Head of caudate nucleus (tissue), 42 donors: ENCODE measurements at places on chromosomes 2 and 18.

- no peak for DNase-seq
Observed at GRCh38 chr18:33291539-33291938, 149.0 kb downstream of the CCDC178 start.

DNA sequence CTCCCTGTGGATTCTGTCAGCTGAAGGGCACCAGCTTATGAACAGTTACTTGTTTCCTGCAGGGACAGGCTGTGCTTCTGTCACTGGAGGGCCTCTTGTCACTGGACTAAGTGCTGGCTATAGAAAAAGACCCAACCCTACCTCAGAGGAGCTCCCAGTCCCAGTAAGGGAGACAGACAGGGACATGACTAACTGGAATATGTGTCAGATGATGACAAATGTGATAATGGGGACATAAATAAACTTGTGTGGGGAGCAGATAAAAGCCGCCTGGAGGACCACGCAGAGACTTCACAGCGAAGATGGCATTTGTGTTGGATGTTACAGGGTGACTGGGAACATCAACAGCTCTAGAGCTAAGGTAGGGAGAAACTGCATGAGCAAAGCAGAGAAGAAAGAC lies 95.0 kb downstream of the MAPRE2 start:
- DNase-seq, result no peak

GRCh38 chr2:96142217-96143113 lies 2.8 kb downstream of the DUSP2 start:
- DNase-seq, result no peak

GRCh38 chr2:219592736-219593135 lies 4.9 kb upstream of the STK11IP start:
- DNase-seq, result no peak

GRCh38 chr2:186995092-186995491 lies 146.1 kb upstream of the ZSWIM2 start:
- no peak for DNase-seq

DNA sequence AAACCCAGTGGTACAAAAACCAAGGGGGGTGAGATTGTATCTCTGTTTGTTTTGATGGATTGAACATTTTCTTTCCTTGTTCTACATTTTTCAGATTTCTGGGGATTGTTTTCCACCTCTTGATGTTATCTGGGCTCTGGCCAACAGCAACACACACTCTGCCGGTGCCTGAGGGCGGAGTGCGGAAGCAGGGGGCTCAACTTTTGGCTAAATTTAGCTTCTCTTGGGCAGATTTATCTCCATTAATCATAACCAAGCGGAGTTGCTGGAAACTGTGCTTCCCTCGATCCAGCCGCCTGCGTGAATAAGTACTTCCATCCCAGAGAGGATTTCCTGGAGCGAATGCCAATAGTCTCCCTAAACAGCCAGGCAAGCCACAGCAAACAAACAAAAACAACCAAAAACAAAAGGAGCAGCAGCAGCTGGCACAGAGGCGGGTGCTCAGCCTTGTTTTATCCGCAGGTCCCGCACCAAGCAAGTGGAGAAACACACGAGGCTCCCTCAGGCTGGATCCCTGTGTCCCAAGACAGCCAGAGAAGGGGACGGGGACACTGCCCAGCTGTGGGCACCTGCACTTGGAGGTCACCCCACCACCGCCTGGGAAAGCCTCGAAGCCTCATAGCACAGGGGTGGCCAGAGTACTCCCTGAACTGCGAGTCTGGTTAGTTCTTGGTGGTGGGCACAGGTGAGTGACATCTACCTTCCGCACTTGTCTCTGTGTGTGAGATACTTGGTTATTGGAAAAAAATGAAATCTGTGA lies 143.4 kb downstream of the NDUFA10 start:
- no peak for DNase-seq

GRCh38 chr2:9650119-9650821 lies 19.5 kb upstream of the YWHAQ start:
- DNase-seq, result no peak

DNA sequence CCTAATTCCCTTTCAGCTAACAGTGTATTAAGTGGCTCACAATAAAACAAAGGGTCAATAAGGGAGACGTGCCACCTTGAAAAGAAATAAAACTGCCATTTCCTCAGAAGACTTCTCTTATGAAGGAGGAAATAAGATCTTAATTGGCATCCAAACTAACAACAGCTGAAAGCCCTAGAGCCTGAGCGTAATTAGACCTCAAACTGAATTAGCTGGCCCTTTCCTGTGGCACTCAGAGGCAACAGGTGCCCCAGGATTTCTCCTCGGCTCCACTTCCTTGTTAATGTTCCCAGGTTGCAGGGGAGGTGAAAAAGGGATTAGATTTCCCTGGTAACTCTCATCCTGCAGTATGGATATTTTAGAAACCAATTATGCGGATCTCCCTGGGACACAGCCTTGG lies 804.3 kb downstream of the DCDC2C start:
- DNase-seq, result no peak

DNA sequence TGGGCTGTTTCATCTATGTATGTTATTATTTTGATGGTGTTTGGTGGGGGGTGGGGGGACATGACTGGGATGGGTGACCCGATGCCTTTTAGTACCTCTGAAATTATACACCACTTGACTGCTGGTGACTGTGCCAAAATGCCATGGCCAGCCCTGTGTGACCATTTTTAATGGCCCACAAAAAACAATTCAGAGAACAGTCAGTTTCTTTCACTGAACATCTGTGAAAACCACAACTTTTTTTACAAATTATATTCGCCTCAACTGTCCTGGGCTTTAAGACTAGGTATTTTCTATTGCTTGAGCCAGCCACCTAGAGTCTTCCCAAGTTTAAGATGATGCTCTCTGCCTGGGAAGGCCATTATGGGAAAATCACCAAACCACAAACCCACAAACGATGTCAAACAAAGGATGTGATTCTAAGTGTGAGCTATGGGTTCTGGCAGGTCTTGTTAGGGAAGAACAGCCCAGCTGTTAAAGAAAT lies 33.9 kb downstream of the FN1 start:
- DNase-seq, result no peak

- DNase-seq, result no peak
Observed at GRCh38 chr2:169073963-169074751, 4.8 kb downstream of the DHRS9 start.

DNA sequence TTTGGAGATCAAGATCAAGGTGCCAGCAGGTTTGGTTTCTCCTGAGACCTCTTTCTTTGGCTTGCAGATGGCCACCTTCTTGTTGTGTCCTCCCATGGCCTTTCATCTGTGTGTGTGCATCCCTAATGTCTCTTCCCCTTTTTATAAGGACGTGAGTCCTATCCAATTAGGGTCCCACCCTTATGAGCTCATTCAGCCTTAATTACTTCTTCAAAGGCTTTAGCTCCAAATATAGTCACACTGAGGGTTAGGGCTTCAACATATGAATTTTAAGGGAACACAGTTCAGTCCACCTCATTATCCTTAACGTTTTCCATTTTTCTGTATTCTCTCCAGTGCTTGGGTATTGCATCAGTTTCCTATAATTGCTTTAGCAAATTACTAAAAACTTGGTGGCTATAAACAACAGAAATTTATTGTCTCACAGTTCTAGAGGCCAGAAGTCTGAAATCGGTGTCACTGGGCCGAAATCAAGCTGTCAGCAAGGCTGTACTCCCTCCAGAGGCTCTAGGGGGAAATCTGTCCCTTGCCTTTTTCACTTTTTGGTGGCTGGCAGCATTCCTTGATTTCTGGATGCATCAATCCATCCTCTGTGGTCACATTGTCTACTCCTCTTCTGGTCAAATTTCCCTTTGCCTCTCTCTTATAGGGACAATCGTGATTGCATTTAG lies 34.1 kb downstream of the CDC42EP3 start:
- DNase-seq, result no peak

GRCh38 chr2:42171396-42171980 lies 2.3 kb downstream of the EML4 start:
- no peak for DNase-seq

GRCh38 chr2:11013196-11013595 lies 101.5 kb downstream of the KCNF1 start:
- no peak for DNase-seq

GRCh38 chr2:43029186-43029585 lies 197.2 kb downstream of the ZFP36L2 start:
- DNase-seq, result no peak

- no peak for DNase-seq
Observed at GRCh38 chr2:154497019-154497418, 201.5 kb upstream of the KCNJ3 start.

DNA sequence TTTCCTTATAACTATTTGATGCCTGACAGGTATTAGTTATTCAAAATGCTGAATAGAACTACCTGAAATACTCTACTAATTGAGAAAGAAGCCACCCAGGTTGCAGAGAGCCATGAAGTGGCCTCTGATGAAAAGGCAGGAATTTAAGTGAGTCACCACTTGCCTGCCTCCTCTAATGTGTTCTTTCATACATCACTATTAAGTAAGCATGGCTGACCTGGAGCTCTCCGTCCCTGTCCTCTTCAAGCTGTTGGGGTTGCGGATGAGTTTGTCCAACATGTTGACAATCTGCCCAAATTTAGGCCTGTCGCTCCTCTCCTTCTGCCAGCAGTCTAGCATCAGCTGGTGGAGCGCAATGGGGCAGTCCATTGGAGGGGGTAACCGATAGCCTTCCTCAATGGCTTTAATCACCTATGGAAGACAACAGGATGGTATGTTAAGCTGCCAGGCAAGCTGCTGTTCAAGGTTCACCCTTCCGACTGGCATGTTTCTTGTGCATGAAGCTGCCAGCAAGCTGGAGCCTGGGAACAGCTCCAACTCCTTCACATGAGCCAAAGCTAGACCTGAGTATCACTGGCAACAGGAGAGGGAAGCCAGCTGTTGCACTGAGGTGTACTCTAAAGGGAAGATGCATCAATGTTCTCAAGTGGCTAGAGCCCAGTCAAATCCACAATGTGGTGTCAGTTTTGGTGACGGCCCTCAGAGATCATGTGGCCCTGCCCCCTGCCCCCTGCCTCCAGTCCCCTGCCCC lies 142.2 kb downstream of the EPHA4 start:
- DNase-seq, result no peak

GRCh38 chr2:129717560-129718130 lies 261.8 kb upstream of the RAB6C start:
- no peak for DNase-seq
